ENCODE measurements at places on chromosomes 3 and 15. TPM values are rescaled to one million over a fixed set of nuclear protein-coding genes. Genes with fewer than 3 reads are reported as not detected.

- no peak for DNase-seq
- no peaks in the 10 kb centered on the region for H3K36me3 ChIP-seq
- H3K27me3 ChIP-seq = no peaks in the 10 kb centered on the region
- H3K4me1 ChIP-seq = no peaks in the 10 kb centered on the region
- H3K4me3 ChIP-seq = no peak overlapping the region
- no peak overlapping the region for H3K27ac ChIP-seq
Measured at GRCh38 chr3:178735032-178735674, 198.9 kb downstream of the KCNMB2 start.

DNA sequence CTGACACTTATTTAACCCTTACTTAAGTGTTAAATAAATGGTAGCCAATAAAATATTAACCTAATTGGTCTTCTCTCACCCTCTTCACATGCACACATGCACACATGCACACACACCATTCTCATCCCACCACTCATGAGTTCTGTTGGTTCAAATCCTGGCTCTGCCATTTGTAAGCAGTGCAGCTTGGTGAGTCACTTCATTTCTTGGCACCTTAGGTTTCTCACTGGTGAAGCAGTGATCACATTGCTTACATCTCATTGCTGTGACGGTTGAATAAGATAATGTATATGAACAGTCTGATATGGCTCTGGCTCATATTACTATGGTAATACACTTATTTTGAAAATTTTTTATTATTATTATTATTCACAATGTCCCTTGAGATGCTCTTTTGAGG is 33.8 kb downstream of the RIOX2 start:
- peak; percentile 49 for DNase-seq
- no peaks in the 10 kb centered on the region for H3K4me1 ChIP-seq
- no peak overlapping the region for H3K27ac ChIP-seq
- peaks cover 17% of the 10 kb centered on the region for H3K36me3 ChIP-seq

DNA sequence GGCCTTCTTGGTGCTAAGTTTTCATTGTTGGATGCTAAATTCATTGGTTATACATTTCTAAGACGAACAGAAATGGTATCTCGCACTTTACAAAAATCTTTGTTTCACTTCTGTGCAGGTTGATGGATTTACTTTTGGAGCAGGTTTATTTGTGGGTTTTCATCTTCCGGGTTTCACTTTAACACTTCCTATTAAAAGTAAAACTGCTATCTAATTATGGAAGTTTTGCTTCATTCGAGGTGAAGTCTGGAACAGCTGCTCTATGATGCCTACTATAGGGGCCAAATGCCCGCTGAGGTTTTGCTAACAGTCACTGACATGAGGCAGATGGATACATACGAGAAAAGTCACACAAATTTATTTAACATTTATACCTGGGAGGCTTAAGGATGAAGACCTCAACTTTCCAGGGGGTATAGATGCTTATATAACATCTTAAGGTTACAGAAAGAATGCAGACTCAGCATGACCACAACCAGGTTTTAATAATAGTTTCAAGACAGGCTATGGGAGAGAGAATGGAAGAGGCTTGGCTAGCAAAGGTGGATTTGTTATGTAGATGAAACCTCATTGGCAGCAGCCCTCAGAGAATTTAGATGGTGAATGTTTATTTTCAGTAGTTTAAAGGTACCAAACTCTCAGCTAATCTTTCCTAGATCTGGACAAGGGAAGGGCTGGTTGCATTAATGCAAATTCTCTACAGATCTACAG is 54.2 kb downstream of the OSTN start:
- no peaks in the 10 kb centered on the region for H3K4me1 ChIP-seq
- H3K27ac ChIP-seq = no peak overlapping the region
- no peaks in the 10 kb centered on the region for H3K27me3 ChIP-seq
- no peaks in the 10 kb centered on the region for H3K36me3 ChIP-seq
- DNase-seq = no peak
- H3K4me3 ChIP-seq = no peak overlapping the region

GRCh38 chr3:143795874-143796273 is 52.4 kb downstream of the SLC9A9 start:
- H3K36me3 ChIP-seq = no peaks in the 10 kb centered on the region
- no peaks in the 10 kb centered on the region for H3K27me3 ChIP-seq
- DNase-seq = no peak

Gene GALNT15
- 14.7 TPM for total RNA-seq

DNA sequence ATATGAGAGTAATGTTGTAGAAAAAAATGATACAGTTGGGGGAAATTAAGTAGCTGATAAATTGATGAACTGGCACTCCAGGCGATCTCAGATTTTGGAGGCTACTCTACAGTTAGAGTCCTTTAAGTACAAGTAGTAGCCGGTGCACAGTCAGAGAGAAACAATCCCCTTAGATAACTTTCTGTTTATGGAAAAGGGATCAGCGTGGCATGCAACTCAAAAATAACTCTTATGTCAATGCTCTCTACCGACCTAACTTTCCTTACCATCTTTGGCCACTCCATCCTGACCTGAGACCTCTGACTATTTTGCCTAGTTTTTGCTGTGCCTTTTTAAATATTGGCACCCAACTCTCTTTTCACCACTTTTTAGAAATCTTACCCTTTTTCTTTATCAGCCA is 299.6 kb downstream of the UNC13C start:
- DNase-seq = no peak
- no peak overlapping the region for H3K27ac ChIP-seq
- no peak overlapping the region for H3K4me3 ChIP-seq
- no peaks in the 10 kb centered on the region for H3K27me3 ChIP-seq
- H3K4me1 ChIP-seq = no peaks in the 10 kb centered on the region

Gene TGM4
- under 0.01 TPM for total RNA-seq

DNA sequence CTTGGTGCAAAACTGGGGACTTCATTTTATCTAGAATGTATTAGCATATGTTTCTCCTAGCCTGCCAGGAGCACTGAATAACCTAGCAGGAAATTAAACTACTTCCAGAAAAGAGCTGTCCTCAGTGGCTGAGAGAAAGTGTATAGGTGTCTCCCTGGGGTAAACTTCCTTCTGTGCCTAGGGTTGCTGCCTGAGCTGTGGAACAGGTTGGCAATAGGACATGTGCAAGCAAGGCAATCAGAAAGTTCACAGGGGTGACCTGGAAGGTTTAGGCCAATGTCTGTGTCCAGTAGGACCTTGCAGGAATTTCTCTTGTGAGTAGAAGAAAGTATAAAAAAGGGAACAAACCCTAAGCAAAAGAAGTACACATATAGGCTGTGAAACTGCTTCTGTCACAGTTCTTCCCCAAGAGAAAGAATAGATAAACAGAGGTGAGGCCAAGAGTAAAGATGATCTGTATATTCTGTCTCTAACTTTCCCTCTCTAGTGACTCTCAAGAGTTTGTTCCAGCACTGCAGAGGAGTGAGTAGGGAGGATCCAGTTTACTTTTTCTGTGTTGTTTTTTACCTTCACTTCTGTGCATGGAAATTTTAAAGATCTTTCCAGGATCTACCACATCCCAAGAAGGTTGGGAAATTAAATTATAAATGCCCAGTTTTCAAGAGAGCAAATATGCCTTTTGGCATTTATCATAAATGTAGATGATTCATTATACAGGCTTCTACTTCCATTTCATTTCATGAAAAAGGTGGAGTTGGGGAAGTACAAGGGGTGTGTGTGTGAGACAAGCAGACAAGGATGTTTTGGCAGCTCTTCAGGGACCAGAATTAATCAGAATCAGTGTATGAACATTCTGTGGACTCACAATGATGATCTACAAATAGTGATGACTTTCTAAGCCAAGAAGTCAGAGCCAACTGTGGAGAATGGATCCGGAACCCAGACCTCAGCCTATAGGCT is 155.2 kb downstream of the RBPMS2 start:
- H3K36me3 ChIP-seq = peaks cover 6% of the 10 kb centered on the region
- H3K4me3 ChIP-seq = no peak overlapping the region
- H3K27ac ChIP-seq = no peak overlapping the region
- no peaks in the 10 kb centered on the region for H3K27me3 ChIP-seq

Measured in IMR-90 (cell line).